ENCODE measurements at places on chromosomes 12 and 14.

GRCh38 chr12:132606466-132606865, 3.9 kb downstream of the LRCOL1 start:
- no peak for DNase-seq

- DNase-seq, result no peak
Measured at GRCh38 chr14:105531088-105531893, 4.9 kb downstream of the TMEM121 start.

DNA sequence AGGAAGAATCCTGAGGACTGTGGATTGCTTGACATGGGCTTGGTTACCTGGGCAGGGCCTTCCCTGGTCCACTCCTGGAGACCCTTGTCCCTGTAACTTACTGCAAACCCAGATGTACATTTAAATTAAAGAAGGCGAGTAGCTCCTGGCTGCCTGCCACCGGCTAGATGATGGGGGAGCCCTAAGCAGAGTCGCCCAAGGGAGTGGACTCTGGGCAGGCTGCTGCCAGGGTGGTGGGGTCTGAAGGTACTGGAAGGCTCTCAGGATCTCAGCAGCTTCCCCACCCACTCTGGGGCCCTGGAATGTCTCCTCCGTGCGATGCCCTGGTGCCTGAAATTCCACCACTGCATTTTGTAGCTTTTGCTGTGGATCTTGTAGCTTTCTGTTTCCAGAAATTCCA, 74.7 kb downstream of the FBXL14 start:
- DNase-seq, result no peak

GRCh38 chr12:95323212-95323611, 105.6 kb downstream of the VEZT start:
- DNase-seq, result no peak

Measured in HL-60 (cell line).